CD4-positive, alpha-beta T cell treated with Interleukin-2 at 100 ng/mL for 4 hours (primary cell): ENCODE measurements at places on chromosomes 16 and 17.

DNA sequence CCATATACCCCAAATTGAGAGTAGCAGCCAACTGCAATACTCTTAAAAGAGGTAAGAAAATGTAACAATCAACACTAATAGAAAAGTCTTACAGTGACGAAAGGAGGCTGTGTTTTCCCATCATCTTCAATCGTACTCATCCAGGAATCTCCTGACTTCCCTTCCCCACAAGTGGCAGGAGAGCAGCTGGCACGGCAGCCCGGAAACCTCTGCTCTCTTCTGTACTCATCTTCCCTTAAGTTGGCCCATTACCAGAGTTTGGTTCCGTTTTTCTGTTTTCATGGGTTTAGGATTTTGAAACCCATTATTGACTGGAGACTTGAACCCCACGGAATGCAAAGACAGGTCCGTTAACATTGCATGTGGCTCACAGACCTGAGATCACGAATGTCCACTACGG lies 11.7 kb upstream of the CD300H start:
- no peak for DNase-seq

DNA sequence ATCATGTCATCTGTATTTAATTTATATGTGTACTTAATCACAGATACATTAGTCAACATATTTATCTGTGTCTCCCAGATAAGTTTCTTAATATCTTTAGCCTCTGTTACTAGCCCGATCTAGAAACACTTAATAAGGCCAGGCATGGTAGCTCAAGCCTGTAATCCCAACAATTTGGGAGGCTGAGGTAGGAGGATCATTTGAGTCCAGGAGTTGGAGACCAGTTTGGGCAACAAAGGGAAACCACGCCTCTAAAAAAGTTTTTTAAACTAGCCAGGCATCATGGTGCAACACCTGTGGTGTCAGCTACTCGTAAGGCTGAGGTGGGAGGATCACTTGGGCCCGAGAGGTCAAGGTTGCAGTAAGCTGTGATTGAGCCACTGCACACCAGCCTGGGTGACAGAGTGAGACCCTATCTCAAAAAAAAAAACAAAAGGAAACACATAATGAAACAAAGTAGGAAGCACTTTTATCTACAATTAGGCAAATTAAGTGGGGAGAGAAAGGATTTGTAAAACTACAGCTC lies 9.4 kb downstream of the SKA2 start:
- DNase-seq = no peak

DNA sequence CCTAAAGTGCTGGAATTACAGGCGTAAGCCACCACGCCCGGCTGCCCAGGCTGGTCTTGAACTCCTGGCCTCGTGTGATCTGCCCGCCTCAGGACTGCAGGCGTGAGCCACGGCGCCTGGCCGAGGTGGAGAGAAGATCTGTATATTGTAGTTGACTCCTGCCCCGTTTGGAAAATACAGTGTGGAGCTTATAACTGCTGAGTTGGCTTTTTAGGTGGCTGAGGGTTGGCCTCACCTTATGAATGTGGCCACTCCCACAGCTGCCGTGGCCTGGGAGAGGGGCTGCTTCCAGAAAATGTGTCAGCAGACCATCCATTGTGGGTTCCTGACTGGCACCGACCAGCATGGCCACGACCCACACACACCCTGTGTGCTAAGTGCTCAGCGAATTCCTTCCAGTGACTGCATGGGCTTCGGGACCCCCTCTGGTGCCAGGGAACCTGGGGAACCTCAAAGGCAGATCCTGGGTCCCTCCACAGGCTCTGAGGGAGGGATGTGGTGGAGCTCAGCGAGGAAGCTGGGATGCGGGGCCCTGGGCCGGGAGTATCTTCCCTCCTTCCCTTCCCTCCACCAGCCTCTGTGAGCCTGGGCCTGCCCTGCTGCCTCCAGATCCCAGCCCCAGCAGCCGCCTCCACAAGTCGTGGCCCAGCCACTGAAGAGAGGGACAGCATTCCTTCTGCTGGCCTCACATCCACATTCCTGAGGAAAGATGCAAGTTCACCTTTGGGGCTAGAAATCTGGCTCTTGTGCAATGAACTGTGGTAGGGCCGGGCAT lies 10.9 kb upstream of the RAB11FIP3 start:
- DNase-seq = no peak

- peak; percentile 44 for DNase-seq
Observed at GRCh38 chr17:78484271-78485246, 92.6 kb downstream of the DNAH17 start.

- peak; percentile 40 for DNase-seq
Observed at GRCh38 chr16:27315333-27316037, 1.7 kb downstream of the IL4R start.

GRCh38 chr16:80695020-80695419 lies 109.4 kb downstream of the CDYL2 start:
- DNase-seq = no peak

- DNase-seq = no peak
Observed at GRCh38 chr16:2469399-2470233, 1.5 kb upstream of the NTN3 start.

DNA sequence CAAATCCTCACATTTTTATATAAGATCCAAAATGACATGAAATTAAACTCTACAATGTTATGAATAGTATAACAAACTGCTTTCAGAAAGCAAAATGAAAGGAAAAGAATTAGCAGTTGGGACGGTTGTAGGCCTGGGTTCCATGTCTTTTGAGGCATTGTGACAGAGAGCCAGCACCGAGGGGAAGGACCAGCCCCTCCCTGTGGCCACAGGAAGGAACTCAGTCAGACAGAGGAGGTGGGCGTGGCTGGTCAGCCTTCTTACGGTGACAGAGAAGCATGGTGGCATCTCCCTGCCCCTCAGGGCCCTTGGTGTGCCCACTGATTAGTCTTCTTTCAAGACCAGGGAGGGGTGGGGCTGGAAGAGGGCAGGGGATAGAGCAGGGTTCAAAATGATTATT lies 5.7 kb downstream of the ZNF319 start:
- DNase-seq = peak; percentile 50

GRCh38 chr16:2953706-2954627 lies 10.1 kb upstream of the KREMEN2 start:
- DNase-seq = no peak

GRCh38 chr17:9434642-9435057 lies 141.0 kb downstream of the STX8 start:
- DNase-seq = no peak

DNA sequence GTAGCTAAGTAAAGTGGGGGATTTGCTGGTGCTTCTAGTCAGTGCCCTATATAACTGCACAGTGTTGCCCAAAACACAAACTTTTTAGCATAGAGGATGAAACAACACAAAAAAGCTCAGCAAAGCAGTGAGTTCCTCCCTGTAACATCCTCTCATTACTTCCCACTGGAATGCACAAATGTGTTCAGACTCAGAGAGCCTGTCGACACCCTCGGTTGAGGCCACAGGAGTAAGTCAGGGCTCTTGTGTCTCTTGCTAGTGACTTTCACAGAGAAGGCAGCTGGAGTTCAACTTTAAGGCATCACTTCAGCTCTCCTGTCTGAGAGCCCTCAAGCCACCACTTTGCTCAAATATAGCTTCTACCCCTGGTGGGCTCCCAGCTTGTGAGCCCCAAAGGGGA lies 107.2 kb upstream of the NETO2 start:
- no peak for DNase-seq

GRCh38 chr17:2120586-2121335 lies 65.9 kb downstream of the HIC1 start:
- no peak for DNase-seq

- no peak for DNase-seq
Observed at GRCh38 chr17:57924677-57925076, 30.5 kb downstream of the CUEDC1 start.

- DNase-seq = no peak
Observed at GRCh38 chr17:56392321-56392720, 201.2 kb upstream of the NOG start.

DNA sequence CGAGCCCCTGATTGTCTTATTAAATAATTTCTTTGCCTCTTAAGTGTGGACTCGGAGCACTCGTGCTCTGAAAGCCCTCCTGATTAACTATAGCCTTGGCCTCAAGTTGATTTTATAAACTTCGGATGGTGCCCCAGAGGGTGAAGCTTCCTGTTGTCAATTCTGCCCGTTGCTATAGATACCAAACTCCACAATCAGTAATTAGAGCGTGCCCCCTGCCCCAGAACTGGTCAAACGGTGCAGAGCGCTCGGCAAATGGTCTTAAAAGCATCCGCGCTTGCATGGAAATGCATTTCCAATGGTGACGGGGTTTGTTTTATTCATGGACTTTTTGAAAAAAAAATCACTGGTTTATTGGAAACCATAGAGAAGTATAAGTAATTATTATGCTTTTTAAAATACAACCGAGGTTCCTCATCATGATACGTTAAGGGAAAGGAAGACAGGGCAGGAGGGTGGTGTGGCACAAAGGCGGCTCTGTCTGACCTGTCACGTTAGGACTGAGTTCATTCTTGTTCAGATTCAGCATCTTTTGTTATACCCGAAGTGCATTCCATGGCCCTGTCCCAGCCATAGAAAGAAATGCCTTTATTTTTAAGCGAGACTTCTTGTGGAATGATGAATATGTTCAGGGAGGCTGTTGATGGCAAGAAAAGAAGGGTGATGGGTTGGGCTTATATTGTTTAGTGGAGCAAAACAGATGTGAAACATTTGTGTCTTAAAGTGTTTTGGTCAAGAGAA lies 476.4 kb downstream of the MAF start:
- DNase-seq = no peak

- DNase-seq = no peak
Observed at GRCh38 chr17:81527591-81528383, at the start of gene FSCN2. Gene FSCN2, plus strand, starts transcription at chr17:81528377. Its CDS starts 155 bp downstream, at chr17:81528532.

DNA sequence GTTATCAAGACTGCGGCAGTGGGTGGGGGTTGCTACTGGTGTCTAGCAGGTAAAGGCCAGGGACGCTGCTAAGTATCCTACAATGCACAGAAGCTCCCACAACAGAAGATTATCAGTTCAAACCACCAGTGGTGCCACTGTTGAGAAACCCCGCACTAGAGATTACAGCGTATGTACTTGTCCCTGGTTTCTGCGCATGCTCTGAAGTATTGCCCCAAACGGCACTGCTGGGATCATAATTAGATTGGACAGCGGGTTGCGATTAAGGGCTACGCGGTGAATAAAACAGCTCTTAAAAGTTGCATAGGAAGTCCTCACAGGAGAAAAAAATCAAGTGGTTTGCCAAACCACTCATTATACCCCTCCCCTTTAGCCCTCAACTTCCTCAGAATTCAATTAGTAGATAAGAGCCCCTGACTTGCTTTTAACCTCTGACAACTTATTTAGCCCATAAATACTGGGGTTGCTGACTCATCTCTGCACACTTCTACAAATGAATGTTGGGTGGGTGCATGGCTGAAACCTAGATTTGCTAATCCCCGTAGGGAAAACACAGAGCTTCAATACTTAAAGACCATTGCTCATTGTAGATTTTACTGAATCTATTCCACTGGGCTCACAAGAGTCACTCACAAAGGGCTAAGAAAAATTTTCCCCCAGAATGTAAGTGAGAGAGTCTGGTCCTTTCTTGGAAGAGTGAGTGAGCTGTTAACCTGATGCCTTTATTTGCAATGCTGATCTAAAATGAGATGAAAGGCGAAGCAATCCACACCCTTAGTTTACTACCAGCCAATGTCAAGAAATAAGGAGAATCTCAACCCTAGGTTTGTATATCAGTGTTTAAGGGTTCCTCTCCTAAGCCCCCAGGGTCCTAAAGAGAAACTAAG lies 91.8 kb downstream of the RGS9 start:
- DNase-seq = peak; percentile 66

DNA sequence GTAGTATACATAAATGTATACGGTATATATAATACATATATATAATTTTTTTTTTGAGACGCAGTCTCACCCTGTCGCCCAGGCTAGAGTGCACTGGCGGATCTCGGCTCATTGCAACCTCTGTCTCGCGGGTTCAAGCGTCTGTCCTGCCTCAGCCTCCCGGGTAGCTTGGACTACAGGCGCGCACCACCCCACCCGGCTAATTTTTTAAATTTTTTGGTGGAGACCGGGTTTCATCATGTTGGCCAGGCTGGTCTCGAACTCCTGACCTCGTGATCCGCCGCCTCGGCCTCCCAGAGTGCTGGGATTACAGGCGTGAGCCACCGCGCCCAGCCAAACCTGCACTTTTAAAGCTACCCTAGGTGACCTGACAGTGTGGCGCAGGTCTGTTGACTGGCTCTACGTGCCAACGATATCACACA lies 745 bp downstream of the PAM16 start:
- no peak for DNase-seq

- no peak for DNase-seq
Observed at GRCh38 chr17:76593959-76594358, 8.3 kb upstream of the ST6GALNAC2 start.

DNA sequence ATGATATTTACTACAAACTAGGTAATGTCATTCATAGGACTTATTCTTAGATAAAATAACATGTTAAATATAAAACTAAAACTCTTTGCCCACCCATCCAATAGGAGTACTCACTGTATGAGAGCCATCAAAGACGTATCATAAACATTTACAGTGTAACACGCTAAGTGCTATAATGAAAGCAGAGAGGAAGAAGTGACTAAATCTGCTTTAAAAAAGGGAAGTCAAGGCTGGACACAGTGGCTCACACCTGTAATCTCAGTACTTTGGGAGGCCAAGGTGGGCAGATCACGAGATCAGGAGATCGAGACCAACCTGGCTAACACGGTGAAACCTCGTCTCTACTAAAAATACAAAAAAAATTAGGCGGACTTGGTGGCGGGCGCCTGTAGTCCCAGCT lies 32.4 kb downstream of the SPAG9 start:
- DNase-seq = no peak

DNA sequence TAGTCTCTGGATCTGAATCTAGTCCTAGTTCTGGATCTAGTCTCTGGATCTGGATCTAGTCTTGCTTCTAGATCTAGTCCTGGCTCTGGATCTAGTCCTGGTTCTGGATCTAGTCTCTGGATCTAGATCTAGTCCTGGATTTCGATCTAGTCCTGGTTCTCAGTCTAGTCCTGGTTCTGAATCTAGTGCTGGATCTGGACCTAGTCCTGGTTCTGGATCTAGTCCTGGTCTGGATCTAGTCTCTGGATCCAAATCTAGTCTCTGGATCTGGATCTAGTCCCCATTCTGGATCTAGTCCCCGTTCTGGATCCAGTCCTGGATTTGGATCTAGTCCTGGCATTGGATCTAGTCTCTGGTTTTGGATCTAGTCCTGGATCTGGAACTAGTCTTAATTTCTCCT lies 29.9 kb upstream of the VAT1L start:
- DNase-seq = no peak

DNA sequence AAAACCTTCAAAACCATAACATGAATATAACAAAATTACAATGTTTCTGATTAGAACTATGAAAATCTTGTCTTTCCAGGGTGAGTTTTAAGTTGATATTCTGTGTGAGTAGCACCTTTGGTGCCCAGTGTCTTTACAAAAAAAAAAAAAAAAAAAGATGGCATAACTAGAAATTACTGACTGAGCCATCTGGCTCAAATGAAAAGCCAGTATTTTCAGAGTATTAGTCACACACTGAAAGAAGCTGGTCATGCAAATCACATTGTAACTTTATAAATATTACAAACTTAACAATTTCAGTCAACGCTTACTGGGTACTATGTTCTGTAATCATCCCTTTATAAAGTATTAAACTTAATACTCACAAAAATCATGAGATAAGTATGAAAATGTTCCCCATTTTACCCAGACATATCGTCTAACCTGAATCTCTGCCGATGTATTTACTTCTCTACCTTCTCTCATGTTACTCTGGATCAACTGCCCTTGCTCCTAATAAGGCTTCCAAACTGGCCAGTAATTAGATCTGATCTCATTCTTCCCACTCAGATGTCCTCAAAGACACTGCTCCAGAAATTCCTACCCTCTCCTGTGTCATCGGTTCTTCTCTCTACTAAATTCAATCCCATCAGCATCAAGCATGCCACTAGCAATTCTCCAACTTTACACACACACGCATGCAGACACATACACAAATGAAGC lies 25.4 kb downstream of the UBE2G1 start:
- DNase-seq = no peak

GRCh38 chr16:14186795-14187221 lies 115.7 kb downstream of the MRTFB start:
- no peak for DNase-seq
